ENCODE measurements at places on chromosomes 2 and 18.

GRCh38 chr2:82411071-82411470 lies 2048.0 kb downstream of the SUCLG1 start:
- H3K4me1 ChIP-seq = no peaks in the 10 kb centered on the region
- H3K4me3 ChIP-seq = no peak overlapping the region

GRCh38 chr2:65436824-65437221 lies 4.4 kb upstream of the SPRED2 start:
- no peaks in the 10 kb centered on the region for H3K27me3 ChIP-seq
- H3K27ac ChIP-seq = peak overlapping the region; percentile 91
- no peak for DNase-seq
- H3K36me3 ChIP-seq = no peaks in the 10 kb centered on the region
- H3K4me3 ChIP-seq = peak overlapping the region; percentile 46

GRCh38 chr18:2992995-2993877 lies 19.7 kb downstream of the LPIN2 start:
- H3K36me3 ChIP-seq = no peaks in the 10 kb centered on the region
- no peak for DNase-seq
- H3K4me1 ChIP-seq = peaks cover 7% of the 10 kb centered on the region
- no peak overlapping the region for H3K27ac ChIP-seq
- H3K27me3 ChIP-seq = no peaks in the 10 kb centered on the region

- peaks cover 31% of the 10 kb centered on the region for H3K4me1 ChIP-seq
- no peaks in the 10 kb centered on the region for H3K27me3 ChIP-seq
- no peak overlapping the region for H3K4me3 ChIP-seq
- no peaks in the 10 kb centered on the region for H3K36me3 ChIP-seq
- H3K27ac ChIP-seq = peak overlapping the region; percentile 98
- DNase-seq = no peak
These were observed 58.1 kb downstream of the DGKD start for GRCh38 chr2:233412405-233412804.

DNA sequence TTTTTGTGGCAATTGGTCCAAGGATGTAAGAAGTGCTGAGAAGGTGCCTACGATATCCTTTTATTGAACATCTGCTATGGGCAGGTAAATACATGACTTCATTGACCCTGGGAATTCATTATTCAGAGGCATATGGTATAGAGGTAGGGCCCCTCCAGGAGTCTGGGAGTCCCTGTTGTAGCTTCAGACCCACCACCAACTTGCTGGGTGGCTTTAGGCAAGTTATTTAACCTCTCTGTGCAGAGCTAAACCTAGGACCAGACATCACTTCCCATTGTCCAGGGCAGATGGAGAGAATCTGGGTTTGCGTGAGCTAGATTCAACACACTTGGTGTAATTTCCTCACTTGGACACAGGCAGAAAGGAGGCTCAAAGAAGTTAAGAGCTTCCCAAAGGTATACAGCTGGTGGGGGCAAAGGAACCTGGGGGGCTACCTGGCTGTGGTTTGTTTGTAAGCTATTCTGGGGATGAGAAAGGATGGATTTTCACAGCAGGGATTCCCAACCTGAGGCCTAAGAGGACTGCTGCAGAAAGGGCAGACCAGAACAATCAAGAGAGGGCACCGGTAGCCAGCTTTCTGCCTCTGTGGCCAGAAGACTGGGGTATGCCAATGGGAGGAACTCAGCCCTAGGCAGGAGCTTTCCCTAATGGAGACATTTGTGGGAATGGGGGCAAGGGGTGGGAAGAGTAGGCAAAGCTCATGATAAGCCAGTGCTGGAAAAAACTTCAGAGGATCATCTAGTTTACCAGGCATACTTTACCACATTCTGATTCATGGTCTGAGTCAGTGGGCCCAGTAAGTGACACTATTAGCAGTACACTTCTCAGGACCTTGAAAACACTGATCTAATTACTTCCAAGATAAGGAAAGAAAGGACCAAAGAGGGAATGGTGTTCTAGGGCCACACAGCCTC lies 102.7 kb upstream of the SMAD2 start:
- H3K27ac ChIP-seq = no peak overlapping the region
- H3K4me3 ChIP-seq = no peak overlapping the region
- H3K27me3 ChIP-seq = no peaks in the 10 kb centered on the region
- peaks cover 2% of the 10 kb centered on the region for H3K4me1 ChIP-seq
- no peaks in the 10 kb centered on the region for H3K36me3 ChIP-seq

DNA sequence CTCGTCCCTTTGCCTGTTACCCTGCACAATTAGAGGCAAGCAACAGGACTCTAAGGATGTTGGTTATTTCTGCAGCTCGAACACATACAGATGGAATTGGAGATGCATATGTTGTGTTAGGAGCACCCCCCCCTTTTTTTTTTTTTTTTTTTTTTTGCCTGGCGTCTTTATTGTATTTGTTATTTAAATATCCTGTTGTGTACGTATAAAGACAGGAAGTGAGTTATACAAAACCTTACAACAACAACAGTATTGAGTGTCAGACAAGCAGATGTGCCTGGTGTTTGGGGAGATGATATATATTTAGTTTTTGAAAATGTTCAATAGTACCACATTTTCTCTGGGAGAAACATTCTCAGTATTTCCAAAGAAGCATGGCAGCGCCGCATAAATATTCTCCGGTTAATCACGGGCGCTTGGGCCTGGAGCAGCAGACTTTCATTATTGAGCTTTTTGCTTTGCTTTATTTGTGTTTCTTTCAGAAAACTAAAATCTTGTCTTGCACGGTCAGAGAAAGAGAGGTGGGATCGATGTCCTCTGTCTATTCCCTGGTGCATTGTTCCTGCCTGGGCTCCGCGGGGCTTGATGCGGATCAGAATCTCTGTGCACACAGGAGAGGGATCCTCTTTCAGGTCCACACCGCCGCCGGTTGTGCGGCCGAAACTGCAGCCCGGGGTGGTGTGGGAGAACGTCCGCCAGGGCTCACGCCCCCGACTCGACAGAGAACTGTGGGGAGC lies 23.2 kb upstream of the ZNF516 start:
- no peaks in the 10 kb centered on the region for H3K27me3 ChIP-seq
- H3K27ac ChIP-seq = no peak overlapping the region
- no peaks in the 10 kb centered on the region for H3K36me3 ChIP-seq
- no peak overlapping the region for H3K4me3 ChIP-seq
